ENCODE measurements at places on chromosomes 11 and 22.

- peak; percentile 54 for DNase-seq
These were observed 28.5 kb downstream of the RCOR2 start for GRCh38 chr11:63888170-63889086.

GRCh38 chr22:49243335-49243734 lies 584.3 kb downstream of the BRD1 start:
- DNase-seq, result no peak

DNA sequence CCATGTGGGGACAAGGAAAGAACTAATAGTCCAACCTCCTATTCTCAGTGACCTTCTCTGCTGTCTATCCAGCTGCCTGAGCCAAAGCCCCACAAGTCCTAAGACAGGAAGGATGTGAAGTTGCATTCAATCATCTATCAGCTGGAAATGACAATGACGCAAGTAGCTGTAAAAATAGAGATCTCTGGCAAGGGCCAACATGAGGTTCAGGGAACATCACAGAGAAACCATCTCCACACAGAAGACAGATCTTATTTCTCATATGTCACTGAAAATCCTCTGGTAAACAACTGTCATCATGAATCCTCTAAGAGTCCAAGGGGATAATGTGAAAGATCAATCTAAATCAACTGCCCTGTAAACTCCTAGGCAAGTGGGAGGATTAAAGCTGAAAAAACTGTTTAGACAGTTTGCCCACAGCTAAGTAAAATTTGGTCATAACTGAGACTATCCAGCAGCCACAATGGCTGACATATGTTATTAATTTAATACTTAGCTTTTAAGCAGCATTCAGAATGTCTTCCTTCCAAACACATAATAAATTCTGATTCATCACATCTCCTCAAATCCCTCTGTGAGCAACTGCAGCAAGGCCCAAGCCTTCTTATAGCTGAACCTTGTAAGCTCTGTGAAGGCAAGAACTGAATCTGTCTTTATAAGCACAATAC lies 52.1 kb downstream of the ALG9 start:
- no peak for DNase-seq

GRCh38 chr11:6201481-6201880 lies 2.5 kb downstream of the OR52W1 start:
- DNase-seq, result no peak

GRCh38 chr11:30489076-30489475 lies 97.1 kb downstream of the MPPED2 start:
- DNase-seq, result no peak

DNA sequence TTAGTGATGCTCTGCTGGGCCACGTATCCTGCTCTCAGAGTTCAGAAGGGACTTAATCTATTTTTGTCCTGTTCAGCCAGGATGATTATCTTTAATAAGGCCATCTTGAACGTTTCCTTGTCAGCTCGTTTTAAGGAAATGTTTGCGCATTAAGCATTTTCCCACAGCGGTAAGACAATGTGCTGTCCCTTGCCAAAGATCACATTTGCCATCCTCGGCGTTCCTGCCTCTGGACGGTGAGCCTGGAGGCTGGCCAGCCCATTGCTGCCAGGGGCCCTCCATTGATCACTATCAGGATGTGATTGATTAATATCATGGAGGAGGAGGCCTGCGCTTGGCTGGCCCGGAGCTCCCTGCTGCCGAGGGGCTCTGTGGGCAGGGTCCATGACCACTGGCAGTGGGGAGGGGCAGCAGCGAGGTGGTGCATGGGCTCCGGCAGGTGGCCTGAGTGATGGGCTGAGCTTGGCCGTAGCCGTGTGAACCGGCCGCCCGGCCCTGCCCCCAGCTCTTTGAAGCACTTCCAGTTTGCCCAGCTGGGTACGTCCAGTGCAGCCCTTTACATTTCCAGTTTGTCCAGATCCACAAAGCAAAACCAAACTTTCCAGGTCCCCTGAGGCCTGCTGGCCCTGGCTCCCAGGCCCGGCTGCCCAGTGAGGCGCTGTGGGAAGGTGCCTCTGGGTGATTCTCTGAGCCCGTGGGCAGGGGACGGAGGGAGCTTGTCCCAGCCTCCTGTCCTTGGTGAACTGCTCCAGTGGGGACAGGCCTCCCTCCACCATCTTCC lies 49.5 kb upstream of the SMIM38 start:
- no peak for DNase-seq

GRCh38 chr22:21945453-21946261 lies 7.0 kb downstream of the PPM1F start:
- no peak for DNase-seq

DNA sequence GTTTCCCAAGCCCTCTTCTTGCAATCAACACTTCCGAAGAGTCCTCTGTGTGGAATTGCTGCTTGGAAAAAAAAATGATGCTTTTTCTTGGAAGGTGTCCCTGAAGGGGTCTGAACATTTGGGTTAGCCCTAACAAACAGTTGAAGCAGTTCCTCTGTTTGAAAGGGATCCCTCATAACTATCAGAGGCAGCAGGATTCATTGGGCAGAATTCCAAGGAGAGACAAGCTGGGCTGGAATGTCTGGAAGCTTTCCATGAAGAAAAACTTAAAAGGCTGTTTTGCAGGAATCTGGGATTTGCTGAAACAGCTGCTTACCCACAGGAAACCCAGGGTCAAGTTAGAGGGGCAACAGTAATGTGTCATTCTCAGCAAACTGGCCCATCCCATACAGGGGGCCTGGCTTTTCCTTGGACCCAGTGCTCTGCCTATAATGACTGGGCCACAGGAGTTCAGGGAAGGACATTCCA lies 3.1 kb downstream of the CSNK2A3 start:
- DNase-seq, result no peak

- DNase-seq, result no peak
These were observed 244.6 kb downstream of the AASDHPPT start for GRCh38 chr11:106322106-106322505.

- DNase-seq, result peak; percentile 13
These were observed 55.2 kb downstream of the SLC1A2 start for GRCh38 chr11:35363854-35364780.

GRCh38 chr11:68724293-68724692 lies 27.0 kb downstream of the TESMIN start:
- DNase-seq, result no peak

DNA sequence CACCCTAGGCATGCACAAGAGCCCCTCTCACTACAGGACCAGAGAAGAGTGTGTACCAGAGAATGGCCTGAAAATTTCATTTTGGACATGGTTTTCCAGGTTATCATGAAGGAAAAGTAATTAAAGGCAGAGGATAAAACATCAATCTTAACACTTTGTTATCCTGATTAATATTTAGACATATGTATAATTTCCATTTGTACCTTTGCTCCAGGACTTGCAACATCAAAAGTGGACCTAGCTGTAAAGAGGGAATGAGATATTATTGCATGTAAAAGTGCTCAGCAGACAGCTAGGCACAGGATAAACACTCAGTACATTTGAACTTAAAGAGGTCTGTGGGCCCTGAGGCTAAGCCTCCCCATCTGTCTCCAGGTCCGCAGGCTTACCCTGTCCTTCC lies 2.0 kb upstream of the SCN4B start:
- DNase-seq, result no peak

GRCh38 chr11:64858467-64859263 lies 14.2 kb upstream of the CDC42BPG start:
- DNase-seq, result no peak

- DNase-seq, result no peak
These were observed 22.2 kb downstream of the NUP50 start for GRCh38 chr22:45185718-45186514.

DNA sequence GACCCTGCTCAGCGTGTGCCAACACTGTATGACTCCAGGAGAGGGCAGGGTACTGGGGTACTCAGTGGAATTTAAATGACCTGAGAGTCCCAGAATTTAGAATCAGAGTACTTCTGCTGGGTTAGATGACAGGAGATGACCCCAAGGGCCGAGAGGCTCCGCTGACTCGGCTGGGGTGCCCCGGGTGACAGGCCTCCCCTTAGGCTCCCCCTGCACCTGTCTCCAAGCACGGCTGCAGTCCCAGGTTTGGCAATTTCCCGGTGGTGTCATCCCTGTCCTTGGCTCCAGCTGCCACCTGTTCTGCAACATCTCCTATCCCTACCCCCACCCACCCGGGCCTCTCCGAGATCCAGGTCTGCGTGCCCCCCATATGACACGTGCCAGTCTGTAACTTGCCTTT lies 1.3 kb downstream of the ACTN3 start:
- DNase-seq, result no peak

DNA sequence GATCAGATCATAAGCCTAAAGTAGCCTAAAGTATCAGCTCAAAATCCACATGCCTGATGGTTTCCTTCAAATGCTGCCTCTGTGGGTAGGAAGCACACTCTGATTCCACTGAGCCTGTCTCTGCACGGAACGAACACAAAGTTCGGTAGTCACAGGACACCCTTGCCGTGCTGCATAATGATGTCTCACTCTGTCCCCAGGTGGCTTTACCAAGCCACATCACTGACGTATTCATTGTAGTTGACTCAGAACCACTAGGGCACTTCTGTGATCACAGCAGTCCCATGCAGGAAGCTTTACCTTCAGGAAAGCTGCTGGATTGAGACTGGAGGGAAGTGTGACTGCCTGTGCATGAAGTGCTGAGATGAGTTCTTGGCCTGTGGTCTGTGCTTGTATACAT lies 147.7 kb downstream of the ATXN10 start:
- no peak for DNase-seq

DNA sequence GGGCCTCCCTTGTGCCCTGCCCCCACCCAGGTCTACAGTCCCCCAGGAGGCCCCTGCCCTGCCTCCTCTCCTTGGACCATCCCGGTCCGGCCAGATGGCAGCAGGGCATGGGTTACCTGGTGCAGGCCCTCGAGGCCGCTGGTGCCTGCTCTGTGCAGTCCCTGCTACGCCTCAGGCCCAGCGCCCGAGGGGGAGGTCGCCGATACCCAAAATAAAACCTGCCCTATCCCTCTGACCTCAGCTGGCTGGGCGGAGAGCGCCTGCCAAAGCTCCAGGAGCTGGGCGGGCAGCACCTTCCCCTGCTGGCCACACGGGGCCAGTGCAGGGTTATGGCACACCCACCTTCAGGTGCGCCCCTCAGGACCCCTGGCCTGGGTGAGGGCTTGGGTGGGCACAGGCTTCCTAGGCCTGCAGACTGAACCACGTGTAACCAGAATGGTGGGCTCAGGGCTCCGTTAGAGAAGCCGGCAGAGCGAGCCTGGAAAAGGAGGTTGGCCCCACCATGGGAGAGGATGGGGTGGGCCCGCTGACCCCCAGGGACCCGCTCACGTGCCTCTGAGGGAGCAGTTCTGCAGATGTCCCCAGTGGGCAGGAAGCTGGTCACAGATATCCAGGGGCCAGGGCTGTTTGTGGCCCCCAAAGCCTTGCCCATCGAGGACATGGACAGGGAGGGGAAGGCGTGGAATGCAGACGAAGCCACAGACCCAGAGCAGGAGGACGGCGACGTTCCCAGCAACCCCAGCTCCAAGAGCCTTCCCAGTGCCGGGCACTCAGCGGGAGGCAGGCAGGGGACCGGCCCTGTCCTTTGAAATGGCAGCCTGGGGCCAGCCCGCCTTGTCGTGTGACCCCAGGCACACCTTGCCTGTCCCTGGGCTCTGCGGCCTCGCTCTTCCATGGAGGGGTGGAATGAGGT lies 1.7 kb upstream of the TNNT3 start:
- DNase-seq, result peak; percentile 42

All from neural progenitor cell (in vitro differentiated cells).